Progenitor cell of endocrine pancreas (in vitro differentiated cells): ENCODE measurements at places on chromosomes 2 and 18. TPM values are rescaled to one million over a fixed set of nuclear protein-coding genes. Genes with fewer than 3 reads are reported as not detected.
A peak's percentile ranks its signal among the peaks of the same experiment; 100 is the strongest.

The C2orf78 gene
- not detected in 2 replicates for total RNA-seq

The LAMA3 gene
- total RNA-seq, result 0.84 and 1.2 TPM in 2 replicates

The ATG4B gene
- total RNA-seq, result 142 and 143 TPM in 2 replicates

The SERPINB4 gene
- total RNA-seq, result not detected in 2 replicates

The VWA3B gene
- total RNA-seq, result 0.12 and 0.47 TPM in 2 replicates

DNA sequence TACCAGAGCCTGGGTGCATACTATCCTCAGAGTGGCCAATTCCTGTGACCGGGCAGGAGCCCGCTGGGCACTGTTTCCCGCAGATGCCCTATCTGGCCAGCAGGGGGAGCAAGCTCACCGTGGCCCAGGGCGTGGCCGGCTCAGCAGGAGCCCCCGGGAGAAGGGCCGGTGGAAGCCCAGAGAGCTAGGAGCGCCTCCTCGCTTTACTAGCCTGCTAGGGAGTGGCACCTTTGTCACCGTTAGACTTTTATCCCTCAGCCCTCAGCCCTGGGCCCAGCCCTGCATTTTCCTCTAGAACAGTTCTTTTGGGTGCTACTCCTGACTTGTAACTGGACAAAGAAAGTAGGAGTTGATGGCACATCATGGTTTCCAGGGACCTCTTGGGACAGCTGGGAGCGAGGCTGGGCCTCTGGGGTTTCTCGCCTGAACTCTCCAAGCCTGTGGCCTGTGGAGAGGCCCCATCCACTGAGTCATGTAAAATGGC, 24.0 kb downstream of the TMEM177 start:
- peaks cover 2% of the 10 kb centered on the region for H3K36me3 ChIP-seq
- H3K4me3 ChIP-seq, result no peak overlapping the region
- peak; percentile 79 for DNase-seq
- H3K27ac ChIP-seq, result no peak overlapping the region

DNA sequence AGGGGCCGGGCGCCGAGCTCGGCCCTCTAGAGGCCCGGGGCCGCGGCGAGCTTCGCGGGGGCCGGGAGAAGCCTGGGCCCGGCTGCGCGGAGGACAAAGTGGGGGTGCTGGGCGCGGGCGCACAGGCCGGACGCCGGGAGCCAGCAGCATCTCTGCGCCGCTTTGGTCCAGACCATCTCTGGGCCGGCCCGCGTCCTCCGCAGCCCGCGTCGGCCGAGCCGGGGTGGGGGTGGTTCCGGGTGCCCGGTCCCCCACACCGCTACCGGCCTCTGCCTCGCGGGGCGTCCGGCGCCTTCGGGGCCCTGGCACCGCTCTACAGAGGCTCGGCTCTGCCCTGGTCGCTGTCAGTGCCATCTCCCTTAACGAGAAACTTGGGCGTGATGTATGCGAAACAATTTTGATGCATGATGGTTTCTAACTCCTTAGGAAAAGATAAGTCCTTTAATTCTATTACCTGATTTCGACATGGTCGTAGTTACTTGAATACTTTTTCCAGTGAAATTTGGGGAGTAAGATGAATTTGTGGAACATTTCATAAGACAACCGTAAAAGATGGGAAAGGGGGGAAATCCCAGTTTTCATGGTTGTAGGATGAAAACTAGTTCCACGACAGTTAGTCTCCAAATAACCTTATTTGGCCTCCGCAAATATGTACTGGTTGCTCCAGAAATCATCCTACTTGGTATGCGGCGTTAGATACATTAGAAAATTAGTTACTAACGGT, 562 bp downstream of the TWSG1 start:
- peak overlapping the region; percentile 91 for H3K27ac ChIP-seq
- DNase-seq, result peak; percentile 45
- peak overlapping the region; percentile 87 for H3K4me3 ChIP-seq
- peaks cover 6% of the 10 kb centered on the region for H3K4me1 ChIP-seq
- H3K36me3 ChIP-seq, result peaks cover 2% of the 10 kb centered on the region
- peaks cover 15% of the 10 kb centered on the region for H3K27me3 ChIP-seq

DNA sequence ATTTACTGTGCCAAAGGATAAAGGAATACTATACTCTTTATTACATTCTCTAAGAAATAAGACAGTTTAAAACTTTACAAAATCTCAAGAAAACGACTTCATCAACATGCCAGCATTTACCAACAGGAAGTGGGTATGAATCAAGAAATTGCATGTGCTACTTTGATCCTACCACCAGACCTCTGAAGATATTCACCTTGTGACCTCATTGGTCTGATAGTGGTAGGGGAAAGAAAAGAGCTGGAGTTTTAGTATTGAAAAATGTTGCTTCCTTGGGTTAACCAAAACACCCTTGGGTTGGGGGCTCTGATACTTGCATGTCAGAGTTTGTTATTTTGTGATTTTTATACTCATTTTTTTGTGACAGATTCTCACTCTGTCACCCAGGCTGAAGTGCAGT, 84.1 kb upstream of the LPIN2 start:
- no peaks in the 10 kb centered on the region for H3K27me3 ChIP-seq
- H3K27ac ChIP-seq, result no peak overlapping the region
- no peaks in the 10 kb centered on the region for H3K36me3 ChIP-seq
- H3K4me1 ChIP-seq, result peaks cover 5% of the 10 kb centered on the region

DNA sequence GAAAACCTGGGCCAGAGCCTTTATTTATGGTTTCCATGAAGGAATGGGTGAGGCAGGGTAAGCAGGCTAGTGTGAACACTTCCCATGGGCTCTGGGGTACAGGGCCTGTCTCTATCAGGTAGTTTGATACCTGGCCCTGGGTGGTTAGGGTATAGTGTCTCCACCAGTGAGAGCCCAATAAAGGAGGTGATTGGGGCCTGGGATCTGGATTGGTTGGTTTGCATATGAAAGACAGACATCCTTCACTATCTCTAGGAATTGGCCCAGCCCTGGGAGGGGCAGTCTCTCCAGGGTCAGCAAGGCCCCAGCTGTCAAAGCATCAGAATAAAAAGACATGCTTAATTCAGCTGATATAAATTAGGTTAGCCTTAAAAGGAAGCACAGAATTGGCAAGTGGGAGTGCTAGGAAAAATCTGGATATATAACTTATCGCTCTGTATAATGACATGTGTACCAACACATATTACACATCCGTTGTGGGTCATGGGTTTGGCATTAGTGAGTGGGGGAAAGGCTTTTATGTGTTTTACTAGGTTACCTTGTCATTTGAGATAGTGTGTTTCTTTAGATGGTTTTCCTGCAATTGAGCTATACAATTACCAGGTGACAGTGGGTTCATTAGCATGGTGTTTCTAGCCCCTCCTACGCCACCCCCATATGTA, 18.5 kb upstream of the TMEM178A start:
- H3K27ac ChIP-seq, result peak overlapping the region; percentile 15
- peaks cover 7% of the 10 kb centered on the region for H3K4me1 ChIP-seq
- no peak overlapping the region for H3K4me3 ChIP-seq
- no peak for DNase-seq
- no peaks in the 10 kb centered on the region for H3K36me3 ChIP-seq

DNA sequence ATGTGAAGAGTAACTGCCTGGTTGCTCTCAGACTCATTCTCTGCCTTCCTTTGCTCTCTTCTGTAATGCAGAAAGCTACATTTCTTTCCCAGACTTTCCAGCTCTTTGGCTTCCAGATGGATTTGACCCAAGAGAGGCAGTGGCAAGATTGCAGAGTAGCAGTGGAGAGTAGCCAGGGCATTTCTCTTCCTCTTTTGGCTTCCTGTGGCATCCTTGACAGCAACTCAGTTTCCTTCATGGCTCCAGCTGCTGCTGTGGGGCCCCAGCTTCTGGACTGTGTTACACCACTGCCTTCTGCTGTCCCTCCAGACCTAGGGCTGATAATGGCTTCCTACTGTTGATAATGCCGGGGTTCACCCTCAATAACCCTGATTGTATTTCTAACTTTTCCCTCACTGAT, 469.4 kb upstream of the SPRED2 start:
- no peak for DNase-seq
- no peak overlapping the region for H3K4me3 ChIP-seq
- no peaks in the 10 kb centered on the region for H3K4me1 ChIP-seq
- H3K36me3 ChIP-seq, result no peaks in the 10 kb centered on the region
- H3K27me3 ChIP-seq, result no peaks in the 10 kb centered on the region

DNA sequence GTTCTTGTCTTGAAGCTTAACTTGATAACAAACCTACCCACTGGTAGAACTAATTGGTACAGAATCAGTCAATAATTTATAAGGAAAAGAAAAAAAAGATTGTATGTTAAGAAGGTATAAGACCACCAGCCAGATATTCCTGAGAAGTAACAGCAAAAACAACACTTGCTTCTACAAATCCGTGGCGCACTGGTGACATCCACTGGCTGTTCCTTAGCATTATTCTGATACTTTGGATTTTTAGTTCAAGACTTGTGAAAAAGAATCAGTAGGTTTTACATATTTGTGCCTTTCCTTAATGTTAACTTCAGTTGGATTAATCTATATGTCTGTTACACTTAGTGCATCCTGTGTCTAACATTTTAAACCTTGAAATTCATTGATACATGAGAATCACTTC, 141.8 kb downstream of the GRB14 start:
- DNase-seq, result peak; percentile 13
- H3K27me3 ChIP-seq, result peaks cover 3% of the 10 kb centered on the region
- H3K36me3 ChIP-seq, result no peaks in the 10 kb centered on the region
- H3K4me3 ChIP-seq, result no peak overlapping the region

DNA sequence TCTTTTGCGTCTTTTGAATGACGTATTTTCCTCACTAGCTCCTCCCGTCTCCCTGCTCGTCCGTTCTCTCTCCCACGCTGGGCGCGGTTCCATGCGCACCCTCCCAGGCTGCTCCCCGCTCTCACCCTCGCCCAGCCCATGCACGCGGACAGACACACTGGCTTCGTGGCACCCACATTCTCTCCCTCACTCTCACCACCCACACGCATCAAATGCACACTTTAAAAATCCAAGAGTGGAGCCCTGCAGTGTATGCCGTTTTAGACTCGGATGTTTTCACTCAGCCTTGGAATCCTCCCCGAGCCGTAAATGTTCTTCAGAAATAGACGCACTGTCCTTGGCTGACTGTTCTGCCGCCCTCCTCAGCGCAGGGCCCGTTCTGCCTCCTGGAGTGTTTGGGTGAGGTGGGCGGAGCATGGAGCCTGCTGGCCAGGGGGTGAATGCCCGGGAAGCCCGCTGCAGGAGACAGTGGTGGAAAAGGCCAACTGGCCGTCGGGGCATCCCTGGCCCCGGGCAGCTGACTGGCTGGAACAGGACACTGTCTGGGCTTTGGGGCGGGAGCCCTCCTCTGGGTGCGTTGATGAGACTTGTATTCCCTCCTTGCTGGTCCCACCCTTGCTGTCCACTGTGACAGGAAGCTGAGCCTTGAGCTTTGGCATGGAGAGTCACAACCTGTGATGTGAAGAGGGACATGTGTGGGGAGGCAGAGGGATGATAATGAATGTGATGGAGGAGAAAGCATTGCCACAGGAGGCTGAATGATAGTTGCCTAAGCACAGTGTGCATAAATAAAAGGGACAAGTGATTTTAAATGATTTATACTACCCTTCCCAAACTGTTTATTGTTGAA, 35.4 kb upstream of the LYPD6B start:
- DNase-seq, result no peak
- H3K4me1 ChIP-seq, result peaks cover 36% of the 10 kb centered on the region
- no peak overlapping the region for H3K4me3 ChIP-seq
- H3K27ac ChIP-seq, result no peak overlapping the region
- no peaks in the 10 kb centered on the region for H3K27me3 ChIP-seq

DNA sequence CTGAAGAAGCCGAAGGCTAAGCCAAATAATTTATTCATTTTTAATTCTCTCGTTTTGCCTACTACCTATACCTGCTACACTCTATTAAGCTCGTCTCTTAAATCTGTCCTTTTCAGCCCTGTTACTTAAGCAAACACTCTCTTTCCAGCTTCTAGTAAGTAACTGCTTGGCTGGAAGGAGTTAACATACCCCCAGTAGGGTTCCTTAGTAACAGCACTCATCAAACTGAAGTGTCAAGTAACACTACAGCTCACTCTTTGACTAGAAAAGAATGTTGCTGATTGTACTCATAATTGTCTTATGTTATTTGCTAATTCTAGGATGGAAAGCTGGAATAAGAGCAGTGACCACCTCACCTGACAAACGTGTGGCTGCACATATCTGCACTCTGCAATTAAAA, 120.0 kb upstream of the SCN7A start:
- DNase-seq, result no peak
- peaks cover 25% of the 10 kb centered on the region for H3K36me3 ChIP-seq
- peak overlapping the region; percentile 33 for H3K4me3 ChIP-seq
- peak overlapping the region; percentile 94 for H3K27ac ChIP-seq
- H3K27me3 ChIP-seq, result no peaks in the 10 kb centered on the region

DNA sequence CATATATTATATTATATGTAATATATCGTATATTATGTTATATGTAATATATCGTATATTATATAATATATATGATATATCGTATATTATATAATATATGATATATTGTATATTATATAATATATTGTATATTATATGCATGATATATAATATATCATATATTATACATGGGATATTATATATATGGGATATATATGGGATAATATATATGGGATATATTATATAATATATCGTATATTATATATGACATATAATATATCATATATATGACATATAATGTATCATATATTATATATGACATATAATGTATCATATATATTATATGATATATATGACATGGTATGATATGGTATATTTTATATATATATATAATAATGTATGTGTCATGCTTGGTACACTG, 100.7 kb upstream of the STPG4 start:
- H3K27me3 ChIP-seq, result peaks cover 3% of the 10 kb centered on the region
- H3K36me3 ChIP-seq, result no peaks in the 10 kb centered on the region
- DNase-seq, result no peak
- no peak overlapping the region for H3K4me3 ChIP-seq
- H3K27ac ChIP-seq, result no peak overlapping the region
- H3K4me1 ChIP-seq, result peaks cover 31% of the 10 kb centered on the region

- H3K36me3 ChIP-seq, result no peaks in the 10 kb centered on the region
- H3K4me1 ChIP-seq, result peaks cover 11% of the 10 kb centered on the region
- no peaks in the 10 kb centered on the region for H3K27me3 ChIP-seq
- H3K4me3 ChIP-seq, result no peak overlapping the region
Observed at GRCh38 chr2:128981353-128981752, 662.7 kb upstream of the HS6ST1 start.

- no peak for DNase-seq
- H3K27ac ChIP-seq, result no peak overlapping the region
- peaks cover 7% of the 10 kb centered on the region for H3K4me1 ChIP-seq
Observed at GRCh38 chr2:48934807-48935206, 179.3 kb upstream of the LHCGR start.

DNA sequence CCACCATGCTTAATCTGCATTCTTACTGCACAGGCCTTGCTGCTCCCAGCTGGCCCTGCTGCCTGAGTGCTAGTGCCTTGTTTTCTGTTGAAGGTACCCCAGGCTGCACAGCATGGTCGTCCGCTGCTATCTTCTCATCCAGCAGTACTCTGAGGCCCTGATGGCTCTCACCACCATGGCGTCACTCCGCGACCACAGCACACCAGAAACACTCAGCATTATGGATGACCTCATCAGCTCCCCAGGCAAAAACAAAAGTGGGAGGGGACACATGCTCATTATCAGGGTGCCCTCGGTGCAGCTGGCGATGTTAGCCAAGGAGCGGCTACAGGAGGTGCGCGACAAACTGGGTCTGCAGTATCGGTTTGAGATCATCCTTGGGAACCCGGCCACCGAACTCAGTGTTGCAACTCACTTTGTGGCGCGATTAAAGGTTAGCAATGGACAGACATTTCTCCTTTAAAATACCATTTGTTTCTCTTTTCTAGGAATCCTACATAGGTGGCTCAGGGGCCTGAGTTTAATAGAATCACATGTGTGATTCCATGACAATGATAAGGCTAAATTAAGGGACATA, 110.5 kb downstream of the ESCO1 start:
- no peak for DNase-seq
- H3K4me3 ChIP-seq, result no peak overlapping the region
- H3K27ac ChIP-seq, result no peak overlapping the region
- H3K36me3 ChIP-seq, result no peaks in the 10 kb centered on the region
- H3K27me3 ChIP-seq, result no peaks in the 10 kb centered on the region
- H3K4me1 ChIP-seq, result peaks cover 2% of the 10 kb centered on the region
